ENCODE measurements at places on chromosomes 11 and 22. TPM values are rescaled to one million over a fixed set of nuclear protein-coding genes. Genes with fewer than 3 reads are reported as not detected.

MYO7A gene
- total RNA-seq, result 0.09 TPM

BACE1 gene
- 18.1 TPM for total RNA-seq

CUL5 gene
- total RNA-seq, result 35.4 TPM

LSP1 gene
- total RNA-seq, result 2.6 TPM

SRSF8 gene
- 13.5 TPM for total RNA-seq

CERK gene
- 31.9 TPM for total RNA-seq

THY1 gene
- total RNA-seq, result 200 TPM

OR52E8 gene
- not detected for total RNA-seq
